Stimulated activated naive CD4-positive, alpha-beta T cell treated with Interleukin-2 at 50 U/mL for 16 hours (primary cell): ENCODE measurements at places on chromosomes 11 and 22.

DNA sequence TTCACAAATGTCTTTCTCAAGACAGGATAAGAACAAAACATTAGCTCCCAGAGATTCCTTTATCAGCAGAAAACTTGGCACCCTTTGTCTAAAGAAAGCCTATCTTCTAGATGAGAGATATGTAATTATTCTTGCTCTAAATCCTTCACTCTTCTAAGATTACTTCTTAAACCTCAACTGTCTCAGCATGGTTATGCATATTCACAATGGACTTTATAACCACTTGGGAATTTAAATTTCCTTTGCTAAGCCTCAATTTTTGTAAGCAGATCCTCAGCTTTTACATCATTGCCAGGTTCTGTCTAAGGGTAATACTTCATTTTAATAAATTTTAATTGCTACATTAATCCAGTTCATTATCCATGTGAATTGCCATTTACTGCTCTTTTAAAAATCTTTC lies 433.6 kb upstream of the DDI1 start:
- no peak for DNase-seq

DNA sequence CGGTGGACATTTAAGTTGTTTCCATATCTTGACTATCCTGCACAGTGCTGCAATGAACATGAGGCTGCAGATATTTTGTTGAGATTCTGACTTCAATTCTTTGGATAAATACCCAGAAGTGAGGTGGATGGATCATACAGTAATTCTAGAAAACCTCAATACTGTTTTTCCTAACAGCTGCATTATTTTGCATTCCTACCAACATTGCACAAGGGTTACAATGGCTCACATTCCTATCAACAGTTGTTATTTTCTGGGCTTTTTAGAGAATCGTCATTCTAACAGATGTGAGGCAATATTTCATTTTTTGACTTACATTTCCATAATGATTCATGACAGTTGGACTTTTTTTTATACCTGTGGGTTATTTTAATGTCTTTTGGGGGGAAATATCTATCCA lies 716.9 kb upstream of the ANO3 start:
- DNase-seq, result no peak

DNA sequence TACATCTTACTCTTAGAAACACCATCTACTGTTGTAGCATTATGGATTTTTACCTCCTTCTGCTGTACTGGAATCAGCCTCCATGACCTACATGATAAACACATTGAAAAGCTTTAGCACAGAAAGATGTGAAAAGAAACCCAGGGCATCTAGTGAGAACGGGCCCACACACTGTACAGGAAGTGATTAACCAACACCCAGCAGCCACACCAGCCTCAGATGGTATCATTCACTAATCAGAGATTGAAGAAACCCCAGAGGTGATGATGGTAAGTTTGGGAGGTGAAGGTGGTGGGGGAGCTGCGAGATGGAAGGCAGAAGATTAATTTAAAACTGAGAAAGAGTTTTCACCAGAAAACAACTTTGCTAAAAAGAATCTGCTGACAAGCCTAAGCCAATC lies 46.1 kb downstream of the RASSF10 start:
- no peak for DNase-seq

GRCh38 chr22:30556388-30556787 lies 9.8 kb upstream of the SEC14L6 start:
- no peak for DNase-seq

GRCh38 chr22:44702479-44703198 lies 635 bp downstream of the PRR5 start:
- DNase-seq, result peak; percentile 37

- DNase-seq, result no peak
Measured at GRCh38 chr22:41534219-41534618, 10.1 kb downstream of the POLR3H start.

DNA sequence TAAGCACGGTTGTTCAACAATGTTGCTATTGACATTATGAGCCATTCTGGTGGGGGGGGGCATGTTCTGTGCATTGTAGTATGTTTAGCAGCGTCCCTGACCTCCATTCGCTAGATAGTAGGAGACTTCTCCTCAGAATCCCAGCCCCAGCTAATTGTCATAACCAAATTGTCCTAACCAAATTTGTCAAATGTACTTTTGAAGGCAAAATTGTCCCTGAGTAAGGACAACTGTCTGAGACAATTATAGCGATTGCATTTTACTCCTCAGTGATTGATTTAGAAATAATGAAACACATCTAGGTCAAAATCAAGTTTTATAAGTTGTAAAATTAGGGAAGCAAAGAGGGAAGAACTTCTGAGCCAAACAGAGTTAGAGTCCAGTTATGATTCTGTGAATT lies 541.8 kb upstream of the CHORDC1 start:
- no peak for DNase-seq

GRCh38 chr11:15107730-15108515 lies 6.8 kb upstream of the INSC start:
- DNase-seq, result no peak

- no peak for DNase-seq
Measured at GRCh38 chr11:121159741-121160140, 58.7 kb downstream of the TECTA start.

DNA sequence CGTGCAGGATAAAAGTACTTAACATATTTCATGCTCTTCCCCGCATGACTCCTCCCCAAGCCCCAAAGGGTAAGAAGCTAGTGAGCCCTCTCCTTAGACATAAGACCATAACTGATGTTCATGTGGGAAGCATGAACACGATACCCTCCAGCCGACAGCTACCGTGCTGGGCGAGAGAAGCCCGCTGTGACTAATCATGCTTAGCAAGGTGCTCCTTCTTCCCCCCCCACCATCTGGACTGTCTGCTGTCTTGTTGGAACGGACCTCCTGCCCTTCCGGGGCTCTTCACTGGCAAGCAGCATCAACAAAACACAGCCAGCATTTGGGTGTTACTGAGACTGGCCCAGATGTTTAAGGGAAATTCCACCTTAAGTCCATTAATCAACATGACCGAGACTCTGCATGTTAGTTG lies 200.6 kb downstream of the DBX1 start:
- no peak for DNase-seq

GRCh38 chr11:36000616-36001190 lies 56.8 kb downstream of the LDLRAD3 start:
- DNase-seq, result no peak

DNA sequence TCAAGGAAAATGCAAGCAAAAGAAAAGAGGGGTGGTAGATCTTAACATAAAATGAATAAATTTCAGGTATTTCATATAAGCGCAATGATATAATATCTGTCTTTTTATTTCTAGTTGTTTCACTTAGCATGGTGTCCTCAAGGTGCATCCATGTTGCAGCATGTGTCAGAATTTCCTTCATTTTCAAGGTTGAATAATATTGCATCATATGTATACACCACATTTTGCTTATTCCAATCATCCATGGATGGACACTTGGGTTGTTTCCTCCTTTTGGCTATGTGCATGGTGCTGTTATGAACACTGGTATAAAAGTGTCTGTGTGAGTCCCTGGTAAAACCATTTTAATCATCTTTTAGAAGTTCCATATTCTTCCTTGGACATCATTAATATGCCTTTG lies 7.0 kb upstream of the KDM4F start:
- no peak for DNase-seq

DNA sequence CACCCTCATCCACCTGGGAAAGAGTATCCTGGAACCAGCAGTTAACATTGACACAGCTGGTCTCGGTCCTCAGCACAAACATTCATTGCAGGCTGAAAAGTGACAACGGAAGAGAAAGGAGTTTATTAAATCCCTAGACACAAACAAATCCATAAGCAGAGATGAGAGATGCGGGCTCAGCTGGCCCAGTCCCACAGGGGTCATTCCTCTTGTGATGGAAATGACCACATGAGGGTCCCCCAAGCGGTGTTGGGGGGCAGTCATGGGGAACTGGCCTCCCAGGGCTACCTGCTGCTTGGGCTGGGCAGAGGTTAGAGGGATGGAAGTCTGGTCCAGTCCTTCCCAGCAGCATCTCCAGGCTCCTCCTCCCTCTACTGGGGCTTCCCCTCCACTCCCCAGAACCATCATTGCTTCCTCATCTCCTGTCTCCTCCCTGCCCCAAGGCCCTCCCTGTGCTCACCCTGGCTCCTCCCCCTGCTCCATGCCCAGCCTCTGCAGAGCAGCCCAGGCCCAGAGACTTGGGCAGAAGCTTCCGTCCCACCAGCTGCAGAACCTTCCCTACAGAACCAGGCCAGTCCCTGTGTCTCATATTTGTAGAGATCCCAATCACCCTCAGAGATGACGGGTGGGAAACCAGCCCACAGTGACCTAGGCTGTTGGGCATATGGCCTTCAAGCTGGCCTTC lies 5.4 kb upstream of the IGLL5 start:
- no peak for DNase-seq

- DNase-seq, result no peak
Measured at GRCh38 chr11:131370901-131371790, 731 bp downstream of the NTM start.

GRCh38 chr11:132140056-132140455 lies 769.6 kb downstream of the NTM start:
- no peak for DNase-seq

DNA sequence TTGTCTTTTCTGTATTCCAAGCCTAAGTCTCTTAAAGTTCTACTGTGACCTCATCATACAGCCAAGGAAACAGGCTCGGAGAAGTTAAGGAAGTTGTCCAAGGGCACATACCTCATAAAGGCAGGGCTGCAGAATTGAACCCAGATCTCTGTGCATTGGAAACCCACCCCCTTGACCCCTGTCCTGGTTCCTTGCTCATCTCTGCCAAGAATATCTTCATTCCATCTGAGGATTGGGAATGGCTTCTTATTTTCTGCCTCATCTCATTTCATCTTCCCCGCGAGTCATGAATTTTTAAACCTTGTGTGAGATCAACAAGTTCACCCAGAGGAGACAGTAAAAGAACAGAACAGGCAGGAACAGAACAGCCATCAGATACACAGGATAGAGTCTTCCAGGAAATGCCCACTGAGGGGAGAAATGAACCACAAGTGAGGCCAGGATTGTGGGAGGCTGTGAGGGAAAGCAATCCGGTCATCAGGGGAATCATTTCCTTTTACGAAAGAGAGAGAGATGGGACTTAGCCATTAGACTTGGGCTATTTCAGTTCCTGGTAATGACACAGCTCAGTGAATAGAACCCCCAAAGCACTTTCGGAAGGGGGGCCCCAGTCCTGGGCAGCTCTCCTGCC lies 34.4 kb upstream of the LRRC10B start:
- DNase-seq, result no peak

DNA sequence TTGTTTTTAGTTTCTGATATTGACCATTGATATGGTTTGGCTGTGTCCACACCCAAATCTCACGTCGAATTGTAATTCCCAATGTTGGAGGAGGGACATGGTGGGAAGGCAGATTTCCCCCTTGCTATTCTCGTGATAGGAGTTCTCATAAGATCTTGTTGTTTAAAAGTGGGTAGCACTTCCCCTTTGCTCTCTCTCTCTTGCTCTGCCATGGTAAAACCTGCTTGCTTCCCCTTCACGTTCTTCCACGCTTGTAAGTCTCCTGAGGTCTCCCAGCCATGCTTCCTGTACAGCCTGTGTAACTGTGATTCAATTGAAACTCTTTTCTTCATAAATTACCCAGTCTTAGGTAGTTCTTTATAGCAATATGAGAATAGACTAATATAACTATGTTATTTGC lies 203.6 kb upstream of the CHORDC1 start:
- DNase-seq, result no peak

- DNase-seq, result no peak
Measured at GRCh38 chr11:106988151-106989077, 29.9 kb downstream of the GUCY1A2 start.

GRCh38 chr22:48262596-48263430 lies 1500.4 kb downstream of the TBC1D22A start:
- DNase-seq, result no peak

- no peak for DNase-seq
Measured at GRCh38 chr11:10628508-10629236, 60.2 kb upstream of the LYVE1 start.

GRCh38 chr11:65498977-65499712 lies at the start of gene MALAT1:
Gene MALAT1 (plus strand): TSS chr11:65499045.
- peak; percentile 89 for DNase-seq

DNA sequence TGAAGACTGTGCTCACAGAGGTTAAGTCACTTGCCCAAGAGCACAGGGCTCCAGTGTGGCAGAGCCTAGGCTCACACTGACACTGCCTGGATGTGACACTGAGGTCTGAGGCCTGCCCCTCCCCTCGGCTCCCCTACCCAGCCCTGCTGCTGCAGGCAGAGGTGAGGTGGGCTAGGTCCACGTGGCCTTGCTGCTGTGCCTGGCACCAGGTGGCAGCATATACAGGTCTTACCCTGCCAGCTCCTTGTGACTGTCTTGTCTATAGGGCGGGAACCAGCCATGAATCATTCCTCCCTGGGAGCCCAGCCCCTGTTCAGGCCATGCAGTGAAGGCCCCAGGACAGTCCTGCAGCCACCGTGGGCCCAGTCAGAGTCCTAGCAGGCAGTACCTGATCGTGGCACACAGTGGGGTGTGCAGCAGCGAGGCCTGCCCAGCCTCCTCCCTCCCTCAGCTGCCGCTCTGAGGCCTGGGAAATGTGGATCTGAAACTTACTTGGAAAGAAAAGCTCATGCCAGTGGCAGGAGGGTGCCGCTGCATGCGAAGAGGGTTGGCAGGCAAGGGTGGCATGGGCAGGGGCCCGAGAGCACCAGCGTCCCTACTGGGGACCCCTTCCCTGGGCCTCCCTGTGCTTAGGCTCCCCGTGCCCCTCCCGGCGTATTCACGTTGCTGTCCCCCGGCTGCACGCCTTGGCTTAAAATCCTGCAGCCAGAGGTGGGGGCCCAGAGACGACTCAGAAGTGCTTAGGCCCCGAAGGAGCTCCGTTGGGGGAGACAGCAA lies 1.2 kb upstream of the CERK start:
- DNase-seq, result peak; percentile 71

DNA sequence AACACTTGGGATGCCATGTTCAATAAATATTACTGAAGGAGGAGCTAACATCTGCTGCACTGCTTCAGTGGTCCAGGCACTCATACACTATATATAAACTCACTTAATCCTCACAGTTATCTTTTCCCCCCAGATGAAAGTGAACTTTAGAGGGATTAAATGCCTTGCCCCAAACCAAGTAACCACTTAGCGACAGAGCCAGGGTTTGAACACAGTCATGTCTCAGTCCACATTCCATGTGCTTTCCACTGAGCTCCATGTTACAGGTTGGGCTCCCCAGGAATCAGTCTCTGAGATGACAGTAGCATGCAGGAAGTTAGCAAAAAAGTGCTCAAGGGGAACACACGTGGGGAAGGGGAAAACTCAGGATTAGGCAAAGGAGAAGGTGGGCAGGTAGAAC lies 59.3 kb downstream of the ENDOD1 start:
- DNase-seq, result no peak
